ENCODE measurements at places on chromosomes 1 and 21.

DNA sequence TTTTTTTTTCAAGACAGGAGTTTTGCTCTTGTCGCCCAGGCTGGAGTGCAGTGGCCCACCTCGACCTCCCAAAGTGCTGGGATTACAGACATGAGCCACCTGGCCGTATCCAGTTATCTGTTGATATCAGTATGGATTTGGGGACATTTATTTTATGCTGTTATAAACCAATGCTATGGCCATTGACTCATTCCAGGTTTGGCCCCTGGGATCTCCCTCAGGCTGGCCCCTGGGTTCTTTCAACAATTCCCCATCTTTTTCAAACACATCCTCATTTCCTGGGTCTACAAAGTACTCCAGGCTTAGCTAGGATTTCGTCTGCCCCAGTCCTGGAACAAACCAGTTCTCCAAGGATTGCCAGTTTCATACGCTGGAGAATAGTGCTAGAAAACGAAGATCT, 44.1 kb downstream of the WDR4 start:
- DNase-seq, result no peak

- no peak for DNase-seq
Measured at GRCh38 chr1:26289158-26290059, 9.5 kb downstream of the SH3BGRL3 start.

- no peak for DNase-seq
Measured at GRCh38 chr1:117112047-117112717, 9.4 kb downstream of the TRIM45 start.

DNA sequence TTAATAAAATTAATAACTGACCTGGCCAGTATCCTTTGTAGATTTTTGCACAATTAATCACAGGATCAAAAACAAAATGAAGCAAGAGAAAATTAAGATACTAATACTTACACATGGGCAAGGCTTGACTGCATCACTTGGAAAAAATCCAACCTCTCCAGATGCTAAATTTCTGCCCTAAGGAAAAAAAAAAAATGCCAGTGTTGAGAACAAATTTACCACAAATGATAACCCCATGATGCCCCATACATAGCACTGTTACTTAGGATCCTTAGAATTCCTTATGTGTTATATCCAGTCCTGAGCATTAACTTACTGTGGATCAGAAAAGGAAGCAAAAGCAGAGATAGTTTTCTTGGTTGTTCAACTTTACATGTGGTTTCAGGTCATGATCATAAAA, 347.5 kb downstream of the VAV3 start:
- DNase-seq, result no peak

DNA sequence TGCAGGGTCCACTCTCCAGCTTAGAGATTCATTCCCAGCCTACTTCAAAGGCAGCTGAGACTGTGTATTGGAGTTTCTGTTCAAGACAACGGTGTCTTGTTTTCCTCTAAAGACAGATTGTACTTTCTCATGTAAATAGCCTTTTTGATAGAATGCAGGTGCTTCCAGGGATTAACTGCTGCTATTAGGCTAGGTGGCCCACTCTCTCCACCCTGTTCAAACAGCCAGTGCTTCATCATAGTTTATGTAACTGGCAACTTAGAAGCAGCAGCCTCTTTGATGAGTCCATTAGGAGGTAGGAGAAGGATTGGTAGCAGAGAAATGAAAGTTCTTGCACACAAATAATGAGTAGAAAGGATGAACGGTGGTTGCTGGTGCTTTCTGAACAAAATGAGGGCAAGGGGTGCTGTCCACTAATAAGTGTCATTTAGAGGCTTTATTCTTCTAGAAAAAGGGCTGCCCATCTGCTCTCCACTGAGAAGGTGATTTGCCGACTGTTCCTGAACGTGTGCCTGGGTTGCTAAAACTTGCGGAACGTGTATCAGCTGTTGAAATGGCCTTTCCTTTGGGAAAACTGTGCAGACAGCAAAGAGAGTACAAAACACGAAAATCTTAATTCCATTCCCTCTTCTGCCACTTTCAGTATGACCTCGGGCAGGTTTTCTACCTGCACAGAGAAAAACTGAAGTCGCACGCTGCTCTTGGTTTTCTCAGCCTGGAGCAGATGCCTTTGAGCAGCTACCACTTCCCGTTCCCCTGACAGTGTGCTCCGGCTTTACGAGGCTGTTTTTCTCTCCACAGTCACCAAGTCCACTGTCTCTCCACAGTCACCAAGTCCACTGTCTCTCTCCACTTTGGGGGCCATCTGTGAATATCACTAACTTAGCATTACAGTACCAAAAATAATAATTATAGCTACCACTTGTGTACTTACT, 228.9 kb downstream of the KIF26B start:
- DNase-seq, result peak; percentile 0

GRCh38 chr1:57632401-57632800, 208.5 kb upstream of the DAB1 start:
- no peak for DNase-seq

DNA sequence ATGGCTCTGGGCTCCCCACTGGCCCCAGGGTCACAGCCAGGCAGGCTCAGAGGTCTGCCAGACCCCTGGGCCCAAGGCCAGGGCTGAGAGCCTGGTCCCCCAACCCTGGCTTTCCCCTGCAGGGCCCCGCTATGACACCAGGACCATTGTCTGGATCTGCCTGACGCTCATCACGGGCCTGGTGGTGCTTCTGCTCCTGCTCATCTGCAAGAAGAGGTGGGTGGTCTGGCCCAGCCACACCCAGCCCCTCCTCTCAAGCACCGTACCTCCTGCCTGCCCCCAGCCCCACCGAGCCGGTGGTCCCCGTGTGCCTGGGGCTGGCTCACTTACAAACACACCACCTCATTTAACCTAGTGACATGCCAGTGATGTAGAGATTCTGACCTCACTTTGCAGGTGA, 31.8 kb downstream of the EPHA8 start:
- no peak for DNase-seq

DNA sequence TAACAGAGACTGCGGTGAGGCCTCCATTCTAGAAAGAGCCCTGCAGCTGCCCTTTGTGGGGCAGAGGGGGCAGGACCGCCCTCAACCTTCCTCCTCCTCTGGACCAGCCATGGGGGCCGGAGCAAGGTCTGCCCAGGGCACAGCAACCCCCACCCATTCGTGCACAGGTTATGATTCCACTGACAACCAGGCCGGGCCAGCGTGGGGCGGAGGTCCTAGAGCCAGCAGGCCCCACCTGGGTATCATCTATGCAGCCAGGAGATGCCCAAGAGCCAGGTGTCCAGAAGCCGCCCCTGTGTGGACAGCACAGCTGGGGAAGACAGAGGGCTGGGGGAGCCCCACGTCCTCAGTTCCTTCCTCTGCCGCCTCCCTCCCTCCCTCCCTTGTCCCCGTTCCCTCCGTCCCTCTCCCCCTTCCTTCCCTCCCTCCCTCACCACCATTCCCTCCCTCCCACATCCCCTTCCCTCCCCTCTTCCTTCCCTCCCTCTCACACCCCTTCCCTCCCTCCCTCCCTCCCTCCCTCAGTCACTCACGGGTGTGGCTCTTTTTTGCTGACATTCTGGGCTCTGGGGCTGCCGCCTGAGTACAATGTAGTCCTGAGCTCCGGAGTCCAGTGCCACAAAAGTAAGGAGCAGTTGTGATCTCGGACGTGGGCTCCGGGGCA, 12.3 kb downstream of the RNF223 start:
- DNase-seq, result no peak
